ENCODE measurements at places on chromosomes 5 and 9.

- no peak for DNase-seq
These were observed 8.1 kb upstream of the RAD23B start for GRCh38 chr9:107274953-107275422.

DNA sequence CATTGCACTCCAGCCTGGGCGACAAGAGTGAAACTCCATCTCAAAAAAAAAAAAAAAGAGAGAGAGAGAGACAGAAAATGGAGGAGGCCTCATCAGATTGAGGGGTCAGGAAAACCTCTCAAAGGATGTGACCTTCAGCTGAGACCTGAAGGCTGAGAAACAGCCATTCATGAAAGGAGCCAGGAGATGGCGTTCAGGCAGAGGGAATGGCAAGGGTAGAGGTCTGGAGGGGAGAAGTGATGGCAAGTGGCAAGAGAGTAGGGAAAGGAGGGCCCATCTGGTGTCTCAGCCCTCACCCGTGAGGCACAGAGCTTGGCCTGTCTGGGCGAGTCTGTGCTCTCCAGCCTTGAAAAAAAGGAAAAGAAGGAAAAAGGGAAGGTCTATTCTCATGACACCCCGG is 17.0 kb downstream of the CAMK2A start:
- no peak for DNase-seq

- no peak for DNase-seq
These were observed 341.8 kb downstream of the PIK3R1 start for GRCh38 chr5:68557162-68557936.

GRCh38 chr9:137611623-137612609 is 6.4 kb downstream of the ARRDC1 start:
- DNase-seq, result no peak

DNA sequence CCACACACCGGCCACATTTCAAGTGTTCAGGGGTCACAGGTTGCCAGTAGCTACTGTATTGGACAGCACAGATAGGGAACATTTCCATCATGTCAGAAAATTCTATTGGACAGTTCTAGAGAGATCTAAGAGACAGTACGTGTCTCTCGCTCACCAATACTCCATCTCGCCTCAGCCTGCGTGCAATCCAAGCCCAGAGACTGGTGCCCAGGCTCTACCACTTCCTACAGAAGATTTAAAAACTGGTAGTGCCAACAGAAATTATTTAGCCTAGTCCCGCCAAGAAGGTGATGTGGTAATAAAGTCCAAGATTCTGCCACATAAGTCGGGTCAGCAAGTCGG is 390 bp upstream of the SNX2 start:
- DNase-seq, result no peak

DNA sequence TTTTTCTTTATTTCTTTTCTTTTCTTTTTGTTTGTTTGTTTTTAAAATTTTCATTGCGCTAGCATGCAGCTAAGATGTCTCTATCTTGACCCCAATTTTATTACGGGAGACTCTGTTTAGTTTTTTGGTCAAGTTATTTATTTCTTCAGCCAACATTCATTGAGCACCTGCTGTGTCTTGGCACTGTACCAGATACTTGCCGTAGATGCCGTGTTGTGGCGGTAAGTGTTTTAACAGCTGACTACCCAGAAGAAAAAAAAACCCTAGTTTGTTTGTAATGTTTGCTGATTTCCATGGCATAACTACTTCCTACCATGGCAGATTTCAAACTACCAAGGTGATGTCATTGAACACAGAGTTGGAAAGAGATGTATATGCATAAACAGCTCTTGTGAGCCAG is 65.0 kb downstream of the UGCG start:
- DNase-seq, result no peak

- no peak for DNase-seq
These were observed 26.3 kb upstream of the GALNT10 start for GRCh38 chr5:154164249-154164581.

DNA sequence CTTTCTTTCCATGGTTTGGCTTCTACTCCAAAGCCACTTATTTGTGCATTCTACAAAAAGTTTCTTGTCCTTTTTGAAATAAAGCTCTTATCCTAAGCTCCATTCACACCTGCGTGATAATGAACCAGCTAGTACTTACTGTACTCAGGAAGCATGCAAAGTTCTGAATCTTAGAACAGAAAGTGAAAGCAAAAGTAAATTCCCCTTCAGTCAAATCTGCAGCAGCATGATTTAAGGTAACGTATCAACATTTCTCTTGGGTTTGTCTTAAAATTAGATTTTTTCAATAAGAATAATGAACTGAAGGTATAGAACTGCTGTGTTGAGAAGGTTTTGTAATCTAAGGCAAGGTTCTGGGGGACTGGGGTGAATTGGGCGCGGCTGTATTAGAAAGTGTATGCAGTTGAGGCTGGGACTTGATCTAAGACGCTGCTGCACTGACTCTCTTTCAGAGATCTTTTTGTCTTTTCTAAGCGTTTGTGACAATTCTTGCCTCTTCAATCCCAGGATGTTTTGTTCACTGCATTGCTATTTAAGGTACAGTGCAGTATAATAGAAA is at the start of gene ERAP2:
TSS of gene ERAP2 (plus strand) at position 209 of the 559 bp plus-strand sequence. CDS start 3,186 bp downstream, outside the sequence.
- no peak for DNase-seq

DNA sequence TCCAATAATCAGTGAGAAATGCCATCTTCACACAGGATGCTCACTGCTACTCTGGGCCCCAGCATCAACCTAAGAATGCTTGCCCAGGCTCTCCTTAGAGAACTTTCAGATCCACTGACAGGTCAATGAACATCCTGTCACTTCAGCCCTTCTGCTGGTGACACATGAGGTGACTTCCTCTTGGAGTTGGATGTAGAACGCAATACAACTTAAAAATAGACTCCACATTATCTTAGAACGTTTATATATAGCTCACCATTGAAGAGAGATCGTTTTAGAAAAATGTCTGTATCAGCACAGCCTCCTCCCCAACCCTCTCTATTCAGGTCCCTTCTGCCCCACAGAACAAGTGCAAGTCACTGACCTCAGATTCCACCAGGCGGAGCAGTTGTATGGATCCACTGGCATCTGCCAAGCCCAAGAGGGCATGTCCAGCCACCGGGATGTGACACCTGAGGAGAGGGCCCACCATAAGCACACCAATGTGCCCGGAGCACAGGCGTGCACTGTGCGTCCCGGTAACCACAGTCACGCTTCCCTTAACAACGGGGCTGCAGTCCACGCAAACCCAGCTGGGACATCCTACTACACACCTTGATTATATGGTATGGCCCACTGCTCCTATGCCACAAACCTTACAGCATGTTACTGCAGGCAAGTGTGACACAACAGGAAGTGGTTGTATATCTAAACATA is 2.9 kb downstream of the DPH7 start:
- DNase-seq, result no peak

GRCh38 chr9:93599571-93600403 is 23.4 kb downstream of the PHF2 start:
- DNase-seq, result no peak

GRCh38 chr5:133519191-133519590 is 93.2 kb downstream of the FSTL4 start:
- DNase-seq, result no peak

- DNase-seq, result no peak
These were observed 27.7 kb downstream of the NR2F1 start for GRCh38 chr5:93610581-93611272.

- DNase-seq, result no peak
These were observed 75.6 kb downstream of the ST8SIA4 start for GRCh38 chr5:100827481-100827889.

DNA sequence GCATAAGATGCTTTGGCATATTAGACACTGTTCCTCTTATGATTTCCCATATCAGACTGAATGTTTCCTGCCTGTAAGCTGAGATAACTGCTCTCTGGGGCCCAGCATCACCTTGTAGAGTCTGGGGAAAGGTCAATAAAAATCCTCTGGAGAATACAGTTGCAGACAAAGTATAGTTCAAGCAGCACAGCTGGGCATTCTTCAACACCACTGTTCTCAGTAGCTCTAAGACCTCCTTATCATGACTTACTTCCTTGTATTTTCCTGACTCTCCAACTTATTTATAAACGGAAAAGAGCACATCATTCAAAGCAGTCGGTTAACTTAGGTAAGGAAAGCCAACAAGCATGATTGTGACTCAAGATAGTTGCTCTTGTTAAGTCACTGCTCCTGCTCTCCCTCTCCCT is 208.7 kb upstream of the RASEF start:
- no peak for DNase-seq

- no peak for DNase-seq
These were observed 4.0 kb downstream of the NADK2 start for GRCh38 chr5:36237751-36238150.

GRCh38 chr5:170266570-170267381 is 30.8 kb downstream of the LCP2 start:
- DNase-seq, result no peak

- no peak for DNase-seq
These were observed 21.4 kb downstream of the DIAPH1 start for GRCh38 chr5:141597394-141597793.

- no peak for DNase-seq
These were observed 89.5 kb downstream of the ICE1 start for GRCh38 chr5:5511904-5512416.

DNA sequence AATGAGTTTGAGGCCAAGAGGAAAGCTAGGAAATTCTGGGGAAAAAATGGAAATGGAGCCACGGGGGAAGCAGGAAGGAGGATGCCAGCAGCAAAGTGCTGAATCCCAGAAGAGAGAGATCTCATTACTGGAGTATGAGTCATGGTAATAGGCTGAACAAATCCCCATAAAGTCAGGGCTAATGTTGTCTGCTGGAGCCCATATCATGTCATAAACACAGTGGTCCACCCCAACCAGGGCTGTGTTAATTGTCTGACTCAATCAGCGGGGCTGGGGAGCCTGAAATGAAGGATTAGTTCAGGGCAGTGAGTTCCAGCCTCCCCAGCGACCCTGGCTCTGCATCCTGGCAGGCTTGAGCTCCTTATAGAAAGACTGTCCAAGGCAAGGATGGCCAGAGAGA is 68.8 kb downstream of the TLR4 start:
- no peak for DNase-seq

- DNase-seq, result no peak
These were observed 128.2 kb downstream of the TMEM161B start for GRCh38 chr5:88140396-88140855.

DNA sequence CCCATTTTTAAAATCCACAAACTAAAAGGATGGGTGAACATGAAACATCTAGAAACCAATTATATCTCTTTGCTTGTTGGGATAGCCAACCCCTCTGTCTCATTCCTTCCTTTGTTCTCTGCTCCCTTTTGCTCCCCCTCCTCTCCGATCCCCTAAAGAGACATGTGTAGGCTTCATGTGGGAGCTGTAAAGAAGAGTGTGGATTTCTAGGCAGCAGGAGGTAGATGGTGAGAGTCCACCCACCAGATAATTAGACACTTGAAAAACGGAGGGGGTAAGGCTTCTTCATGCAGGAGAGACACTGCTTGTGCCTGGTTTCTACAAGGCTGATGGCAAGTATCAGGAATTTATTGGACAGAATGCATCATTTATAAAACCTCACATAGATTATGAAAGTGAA is 27.3 kb upstream of the CFAP157 start:
- DNase-seq, result no peak

DNA sequence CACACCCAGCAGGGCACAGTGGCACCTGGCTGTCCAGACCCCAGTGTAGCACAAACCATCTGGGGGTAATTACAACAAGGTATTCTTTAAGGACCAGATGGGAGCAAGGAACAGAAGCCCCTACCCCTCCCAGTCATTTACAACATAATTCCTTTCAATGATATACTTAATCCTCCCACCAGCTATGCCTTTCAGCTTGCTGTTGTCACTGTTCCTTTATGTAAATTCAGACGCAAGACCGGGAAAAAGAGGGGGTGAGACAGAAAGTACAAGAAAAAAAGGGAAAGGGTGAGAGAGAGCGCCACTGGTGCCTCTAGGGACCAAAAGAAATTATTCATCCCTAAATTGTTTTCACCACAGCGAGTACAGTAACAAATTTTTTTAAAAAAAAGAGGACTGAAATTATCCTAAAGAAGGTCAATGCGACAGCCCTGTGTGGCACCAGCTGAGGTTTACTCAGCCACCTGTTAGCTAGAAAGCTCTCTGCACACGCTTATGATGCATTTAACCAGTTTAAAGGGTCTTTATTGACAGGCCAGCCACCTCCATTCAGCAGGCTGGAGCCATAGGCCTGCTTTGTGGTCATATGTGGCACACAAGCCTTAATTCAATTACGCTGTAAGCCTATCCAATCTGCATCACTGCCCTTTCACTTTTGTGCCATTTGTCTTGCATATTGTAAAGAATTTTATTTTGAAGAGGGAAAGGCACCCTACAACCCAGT is 210.2 kb upstream of the ISL1 start:
- DNase-seq, result no peak

GRCh38 chr9:135370411-135371375 is 108.9 kb upstream of the PPP1R26 start:
- no peak for DNase-seq

- no peak for DNase-seq
These were observed 31.8 kb downstream of the SPATA31D1 start for GRCh38 chr9:82020331-82020730.

DNA sequence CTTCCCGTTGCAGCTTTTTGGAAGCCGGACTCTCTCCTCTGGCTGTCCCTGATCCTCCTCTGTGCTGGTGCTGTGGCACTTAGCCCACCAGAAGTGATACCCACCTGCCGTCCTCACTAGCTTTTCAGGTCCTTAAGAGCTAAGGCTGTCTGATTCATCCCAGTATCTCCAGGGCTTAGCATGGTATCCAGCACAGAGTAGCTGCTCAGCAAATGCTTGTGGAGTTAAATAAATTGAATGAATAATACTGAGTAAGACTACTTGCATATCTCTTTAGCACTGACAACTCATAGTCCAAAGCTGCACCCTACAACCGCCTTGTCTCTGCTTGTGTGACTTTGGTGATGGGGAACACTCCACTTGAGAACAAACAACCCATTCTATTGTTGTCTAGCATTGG is 7.7 kb upstream of the XPA start:
- DNase-seq, result no peak

DNA sequence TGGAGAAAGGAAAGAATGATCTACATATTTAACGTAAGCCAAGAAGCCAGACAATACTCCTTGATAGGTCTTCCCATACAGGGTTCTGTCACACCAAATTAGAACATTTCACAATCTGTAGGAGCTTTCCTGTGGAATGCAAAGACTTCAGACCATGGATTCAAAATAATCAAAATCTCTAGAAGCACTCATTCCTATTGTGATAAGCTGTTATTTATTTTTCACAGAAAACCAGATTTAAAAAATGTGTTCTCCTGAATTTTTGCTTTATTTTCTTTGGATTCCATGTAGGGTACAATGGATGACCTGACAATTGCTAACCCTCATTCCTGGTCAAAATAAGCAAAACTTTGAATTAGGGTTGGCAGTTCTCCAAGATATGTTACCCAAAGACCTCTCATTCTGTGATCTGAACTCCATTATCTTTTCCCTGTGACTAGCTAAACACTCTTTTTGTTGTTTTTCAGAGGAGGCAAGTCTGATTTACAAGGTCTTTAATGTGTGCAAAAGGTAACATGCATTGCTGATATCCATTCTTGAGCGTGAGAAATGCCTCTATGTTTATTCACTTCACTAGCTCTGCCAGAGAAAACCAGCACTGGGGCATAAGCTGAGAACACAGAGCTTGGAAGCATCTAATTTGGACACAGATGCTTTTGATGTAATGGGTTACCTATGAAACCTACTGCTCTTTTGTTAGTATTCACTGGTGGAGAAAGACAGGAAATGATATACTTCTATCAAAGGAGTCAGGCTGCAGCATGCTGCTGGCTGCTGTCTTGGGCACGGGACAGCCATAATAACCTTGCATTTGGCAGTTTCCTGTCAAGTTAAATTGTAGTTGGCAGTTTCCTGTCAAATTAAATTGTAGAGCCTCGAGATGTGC is 31.4 kb downstream of the ACTBL2 start:
- no peak for DNase-seq
